ENCODE measurements at places on chromosomes 1 and 21.
A peak's percentile ranks its signal among the peaks of the same experiment; 100 is the strongest.

GRCh38 chr1:69492286-69492685 is 75.4 kb upstream of the LRRC7 start:
- peak; percentile 24 for DNase-seq

DNA sequence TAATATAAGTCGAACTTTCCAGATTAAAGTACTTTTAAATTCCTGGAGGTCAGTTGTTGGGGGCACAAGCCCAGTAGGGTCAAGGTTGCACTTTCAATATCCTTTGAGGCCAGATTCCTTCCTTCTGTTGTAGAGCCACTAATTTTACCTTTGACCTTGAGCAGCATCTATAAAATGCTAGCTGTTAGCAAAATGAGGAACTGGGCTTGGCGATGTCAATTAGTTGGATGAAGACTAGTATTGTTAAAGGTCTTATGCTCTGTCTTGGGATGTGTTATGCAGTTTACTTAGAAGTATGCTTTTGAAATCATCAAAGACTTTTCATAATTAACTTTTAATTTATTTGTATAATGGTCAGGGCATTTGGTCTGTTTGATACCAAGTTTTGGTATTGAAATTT is 425.9 kb upstream of the PROX1 start:
- no peak for DNase-seq

- peak; percentile 17 for DNase-seq
Observed at GRCh38 chr1:20430355-20431175, 55.4 kb downstream of the CAMK2N1 start.

- DNase-seq = no peak
Observed at GRCh38 chr1:210257698-210258529, 25.3 kb downstream of the SERTAD4 start.

- no peak for DNase-seq
Observed at GRCh38 chr1:207821464-207822045, 69.7 kb downstream of the CD46 start.

GRCh38 chr1:89794406-89794805 is 26.4 kb upstream of the LRRC8D start:
- DNase-seq = peak; percentile 86

DNA sequence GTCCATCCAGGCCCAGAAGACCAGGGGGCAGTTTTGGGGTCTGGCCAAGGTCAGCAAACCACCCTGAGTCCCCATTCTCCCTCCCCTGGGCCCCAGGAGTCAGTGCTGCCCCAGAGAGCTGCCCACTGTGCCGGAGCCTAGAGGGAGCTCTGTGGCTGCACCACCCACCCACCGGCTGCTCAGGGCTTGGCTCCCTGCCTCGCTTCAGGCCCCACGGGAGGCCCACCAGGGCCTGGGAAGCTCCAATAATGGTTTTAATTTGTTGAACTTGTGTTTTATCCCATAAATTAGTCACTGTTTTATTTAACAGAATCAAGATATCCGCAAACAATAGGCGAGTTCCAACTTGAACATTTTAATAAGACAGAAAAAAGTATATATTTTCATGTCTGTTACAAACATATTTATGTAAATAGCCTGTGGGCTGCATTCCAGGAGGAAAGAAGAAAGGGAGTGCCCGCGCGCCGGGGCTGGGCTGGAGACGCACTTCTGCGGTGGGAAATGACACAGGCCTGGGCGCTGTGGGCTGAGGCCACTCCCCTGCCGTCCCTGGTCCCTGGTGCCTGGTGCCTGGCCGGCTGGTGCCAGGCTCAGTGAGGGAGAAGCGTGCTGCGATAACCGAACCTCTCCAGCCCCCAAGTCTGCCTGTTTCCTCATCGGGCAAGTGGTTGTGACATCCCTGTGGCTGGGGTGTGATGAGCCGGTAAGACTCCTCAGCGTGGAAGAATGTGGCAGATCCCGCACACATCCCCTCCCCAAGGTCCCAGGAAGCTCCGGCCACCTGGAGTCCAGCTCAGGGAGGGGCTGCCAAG is 160.5 kb downstream of the PEX14 start:
- peak; percentile 33 for DNase-seq

- DNase-seq = no peak
Observed at GRCh38 chr1:103948526-103948925, 198.8 kb downstream of the AMY1C start.

DNA sequence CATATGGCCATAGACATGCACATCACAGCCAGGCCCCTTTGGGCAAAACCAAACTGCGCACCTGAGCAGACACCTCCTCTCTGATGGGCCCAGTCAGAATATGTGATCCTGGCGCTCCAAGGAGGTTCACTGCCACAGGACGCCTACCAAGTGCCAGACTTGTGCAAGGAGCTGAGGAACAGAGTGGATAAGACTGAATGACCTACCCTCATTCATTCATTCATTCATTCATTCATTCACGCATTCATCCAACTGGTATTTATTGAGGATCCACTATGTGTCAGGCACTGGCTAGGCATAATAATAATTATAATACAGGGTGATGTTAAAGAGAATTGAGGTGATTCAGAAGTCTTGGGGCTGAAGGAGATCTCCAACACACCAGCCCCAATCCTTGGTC is 2.4 kb upstream of the IGSF21 start:
- DNase-seq = no peak

DNA sequence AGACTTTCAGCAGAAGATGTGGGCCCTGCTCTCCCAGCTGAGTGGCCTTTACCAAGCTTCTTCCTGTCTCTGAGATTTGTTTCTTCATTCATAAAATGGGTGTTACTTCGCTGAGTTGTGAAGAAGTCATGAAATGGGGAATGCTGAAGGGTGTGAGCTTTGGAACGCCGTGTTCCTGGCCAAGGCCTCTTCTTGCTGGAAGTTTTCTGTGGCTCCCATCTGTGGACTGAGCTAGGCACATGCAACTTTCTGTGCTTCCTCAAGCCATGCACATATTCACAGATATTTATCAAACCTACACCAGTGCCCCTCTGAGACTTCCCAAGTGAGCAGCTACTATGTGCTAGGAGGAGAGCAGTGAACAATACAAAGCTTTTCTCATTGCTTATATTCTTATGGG is 106.3 kb upstream of the JUN start:
- no peak for DNase-seq

DNA sequence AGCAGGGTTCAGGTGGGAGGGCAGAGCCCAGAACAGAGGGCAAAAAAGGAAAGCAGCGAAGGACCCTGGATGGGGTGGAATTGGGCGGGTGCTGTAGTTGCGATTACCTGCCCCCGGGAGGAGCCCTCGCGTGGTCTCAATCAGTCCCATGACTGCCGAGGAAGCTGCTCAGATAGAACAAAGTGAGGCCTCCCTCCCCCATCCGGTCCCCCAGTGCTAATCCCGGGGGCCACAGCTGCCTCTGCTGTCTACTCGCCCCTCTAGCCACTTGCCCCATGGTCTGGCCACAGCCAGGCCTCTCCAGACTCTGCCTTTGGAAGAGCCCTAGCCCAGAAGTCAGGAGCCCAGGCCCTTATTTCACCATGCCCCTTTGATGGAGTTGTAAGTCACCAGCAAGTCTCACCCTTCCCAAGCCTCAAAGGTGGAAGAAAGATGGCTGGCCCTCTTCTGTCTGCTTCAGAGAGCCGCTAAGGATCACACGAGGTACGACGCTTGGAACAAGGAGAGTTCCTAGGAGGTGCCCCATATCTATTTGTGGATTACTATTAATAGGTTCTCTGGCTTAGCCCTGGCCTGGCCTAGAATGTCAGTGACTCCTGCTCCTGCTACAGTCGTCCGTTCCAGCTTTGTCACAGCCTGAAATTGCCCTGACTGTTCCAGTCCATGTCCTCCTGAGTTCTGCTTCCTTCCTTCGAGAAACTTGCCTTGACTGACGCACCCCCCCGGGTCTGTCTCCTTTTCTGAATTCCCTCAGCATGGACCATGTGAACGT is 16.4 kb downstream of the ECHDC2 start:
- DNase-seq = peak; percentile 43

GRCh38 chr1:180646547-180646946 is 14.7 kb downstream of the XPR1 start:
- no peak for DNase-seq

DNA sequence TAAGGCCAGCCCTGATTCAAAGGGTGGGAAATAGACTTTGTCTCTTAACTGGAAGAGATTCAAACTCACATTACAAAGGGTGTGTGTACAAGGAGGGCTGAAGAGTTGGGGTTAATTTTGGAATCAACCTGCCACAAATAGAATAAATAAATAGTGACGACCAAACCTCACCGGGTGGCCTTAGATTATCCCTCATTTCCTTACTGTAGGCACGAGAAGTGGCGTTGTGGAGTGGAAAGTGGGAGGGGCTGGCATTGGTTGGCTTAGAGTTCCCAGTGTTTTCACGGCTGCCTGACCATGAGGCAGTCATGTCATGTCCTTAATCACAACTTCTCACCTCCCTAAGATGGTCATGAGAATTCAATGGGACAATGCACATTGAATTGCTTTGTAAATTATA is 21.3 kb upstream of the RUNX1 start:
- no peak for DNase-seq

GRCh38 chr21:32088471-32088870 is 190.4 kb downstream of the MIS18A start:
- no peak for DNase-seq

DNA sequence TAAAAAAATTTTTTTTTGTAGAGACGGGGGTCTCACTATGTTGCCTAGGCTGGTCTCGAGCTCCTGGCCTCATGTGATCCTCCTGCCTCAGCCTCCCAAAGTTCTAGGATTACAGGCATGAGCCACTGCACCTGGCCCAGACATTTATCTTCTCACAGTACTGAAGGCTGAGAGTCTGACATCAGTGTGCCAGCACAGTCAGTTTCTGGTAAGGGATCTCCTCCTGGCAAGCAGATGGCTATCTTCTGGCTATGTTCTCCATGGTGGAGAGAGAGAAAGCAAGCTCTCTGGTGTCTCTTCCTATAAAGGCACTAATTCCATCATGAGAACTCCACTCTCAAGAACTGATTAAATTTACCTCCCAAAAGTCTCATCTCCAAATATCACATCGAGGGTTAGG is 57.8 kb upstream of the C1orf185 start:
- DNase-seq = no peak
